IMR-90 (cell line): ENCODE measurements at places on chromosomes 1 and 21.
A peak's percentile ranks its signal among the peaks of the same experiment; 100 is the strongest.

- no peaks in the 10 kb centered on the region for H3K4me1 ChIP-seq
- no peak overlapping the region for H3K27ac ChIP-seq
- no peaks in the 10 kb centered on the region for H3K36me3 ChIP-seq
- peaks cover 21% of the 10 kb centered on the region for H3K27me3 ChIP-seq
These were observed 25.0 kb downstream of the RCSD1 start for GRCh38 chr1:167654975-167655575.

GRCh38 chr1:17880449-17880848 lies 125.3 kb downstream of the ACTL8 start:
- H3K4me1 ChIP-seq, result peaks cover 20% of the 10 kb centered on the region
- H3K27me3 ChIP-seq, result no peaks in the 10 kb centered on the region
- H3K36me3 ChIP-seq, result no peaks in the 10 kb centered on the region
- no peak overlapping the region for H3K4me3 ChIP-seq
- no peak overlapping the region for H3K27ac ChIP-seq

GRCh38 chr21:43736224-43736883 lies 17.4 kb downstream of the PDXK start:
- peaks cover 20% of the 10 kb centered on the region for H3K36me3 ChIP-seq
- H3K4me1 ChIP-seq, result peaks cover 21% of the 10 kb centered on the region
- H3K4me3 ChIP-seq, result no peak overlapping the region
- H3K27ac ChIP-seq, result no peak overlapping the region

- peaks cover 2% of the 10 kb centered on the region; the same call in 1 of the 2 replicates for H3K27me3 ChIP-seq
- peak; percentile 12 for DNase-seq
- H3K27ac ChIP-seq, result no peak overlapping the region
These were observed 1.9 kb upstream of the MED18 start for GRCh38 chr1:28326984-28327383.
